Germinal center (tissue), 1 donor: ENCODE measurements at places on chromosomes 7 and 10.
A peak's percentile ranks its signal among the peaks of the same experiment; 100 is the strongest.

GRCh38 chr10:20185116-20185515 is 368.9 kb downstream of the PLXDC2 start:
- DNase-seq: no peak

DNA sequence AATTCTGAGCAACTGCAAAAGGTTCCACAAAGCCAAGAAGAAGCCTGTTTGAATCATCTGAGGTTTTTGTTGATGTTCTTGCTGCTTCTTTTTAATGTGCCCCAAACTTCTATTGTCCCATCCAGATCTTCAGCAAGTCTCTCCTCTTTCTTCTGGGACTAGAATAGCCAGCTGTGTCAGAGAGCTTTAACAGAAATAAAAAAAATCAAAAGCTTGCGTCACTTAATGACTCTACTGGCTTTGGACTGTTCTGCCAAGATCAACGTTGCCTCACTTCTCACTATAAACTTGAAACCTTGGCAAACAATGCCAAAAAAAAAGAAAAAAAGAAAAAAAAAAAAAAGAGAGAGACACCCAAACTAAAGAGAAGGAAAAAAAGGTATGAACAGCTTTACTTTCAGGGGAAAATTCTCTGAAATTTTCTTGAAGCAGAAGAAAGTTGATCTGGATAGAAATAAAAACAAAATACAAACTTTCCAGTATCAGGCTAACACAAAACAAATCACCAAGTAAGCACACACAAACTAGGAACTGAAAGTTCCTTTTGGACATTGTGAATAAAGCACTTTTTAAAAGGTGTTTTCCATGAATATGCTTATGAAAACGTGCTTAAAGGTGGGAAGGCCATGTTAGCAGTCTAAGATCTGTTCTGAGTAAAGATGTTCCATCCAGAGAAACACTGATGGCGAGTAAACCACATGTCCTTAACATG is 14.8 kb downstream of the USP54 start:
- DNase-seq: no peak

DNA sequence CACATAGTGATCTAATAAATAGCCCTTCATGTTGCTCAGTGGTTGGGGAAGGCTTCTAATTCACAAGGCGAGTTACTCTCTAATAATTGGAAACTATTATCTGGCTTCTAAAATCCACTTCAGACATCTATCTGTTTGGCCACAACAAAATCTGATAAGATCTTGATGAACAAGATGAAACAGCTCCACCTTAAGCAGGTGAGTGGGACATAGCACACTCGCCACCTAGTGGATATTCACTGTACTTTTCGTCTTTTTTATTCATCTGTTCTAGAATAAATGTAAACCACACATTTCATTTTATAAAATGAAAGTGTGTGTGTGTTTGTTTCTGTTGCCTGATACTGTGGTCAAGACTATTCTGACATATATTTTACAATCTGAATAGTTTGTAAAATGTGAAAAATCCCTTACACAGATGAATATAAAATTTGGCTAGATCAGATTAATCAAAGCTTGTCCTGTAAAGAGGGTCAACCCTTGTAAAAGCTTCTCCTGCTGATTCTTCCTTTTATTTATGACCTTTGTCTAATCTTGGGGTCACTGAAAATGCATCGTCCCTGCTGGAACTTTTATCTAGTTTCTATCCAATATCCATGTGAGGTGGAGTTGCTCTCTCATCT is 26.5 kb upstream of the CNTNAP2 start:
- peak; percentile 14 for DNase-seq

DNA sequence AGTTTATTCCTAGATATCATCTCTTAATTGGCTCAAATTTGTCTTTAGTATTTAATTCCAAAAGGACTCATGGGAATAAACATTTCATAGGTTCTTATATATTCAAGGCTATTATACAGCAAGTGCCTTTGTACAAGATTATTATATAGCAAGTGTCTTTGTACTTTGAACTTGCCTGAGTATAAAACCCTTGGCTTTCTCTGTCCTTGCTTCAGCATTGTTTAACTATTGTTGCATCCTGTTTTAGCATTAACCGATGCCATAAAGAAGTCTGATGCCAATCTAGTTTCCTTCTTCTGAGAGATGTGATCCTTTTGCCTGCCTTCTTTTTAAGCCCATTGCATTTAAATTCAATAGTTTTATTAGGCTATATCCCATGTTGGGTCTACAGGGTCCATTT is 270.0 kb downstream of the NEBL start:
- DNase-seq: no peak
